ENCODE measurements at places on chromosomes 12 and 14. TPM values are rescaled to one million over a fixed set of nuclear protein-coding genes. Genes with fewer than 3 reads are reported as not detected.

NUAK1 gene
- polyA plus RNA-seq = not detected

FGF6 gene
- polyA plus RNA-seq = not detected

- DNase-seq = no peak
Observed at GRCh38 chr14:101687756-101688546, 73.6 kb upstream of the PPP2R5C start.

DNA sequence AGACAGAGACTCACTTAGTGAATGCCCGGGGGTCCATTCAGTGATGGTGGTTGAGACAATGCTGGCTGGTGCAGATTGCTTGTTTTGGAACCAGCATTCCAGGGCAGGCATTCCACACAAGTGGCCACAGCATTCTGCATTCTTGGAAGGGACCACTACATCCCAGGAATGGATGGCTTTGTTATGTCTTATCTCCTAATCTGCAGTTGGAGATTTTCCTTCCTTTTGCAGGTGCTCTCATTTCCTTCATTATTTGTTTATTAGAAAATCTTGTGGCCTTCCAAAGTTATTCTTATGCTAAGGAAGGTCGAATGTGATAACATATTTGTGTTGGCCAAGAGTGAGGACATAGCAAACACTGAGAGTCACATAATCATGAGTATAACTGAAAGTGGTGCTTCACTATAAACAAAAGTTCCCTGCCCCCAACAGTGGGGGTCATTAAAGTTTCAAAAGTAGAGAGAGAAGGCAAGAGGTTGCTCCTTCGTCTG, 66.0 kb downstream of the BMP4 start:
- DNase-seq = no peak

DNA sequence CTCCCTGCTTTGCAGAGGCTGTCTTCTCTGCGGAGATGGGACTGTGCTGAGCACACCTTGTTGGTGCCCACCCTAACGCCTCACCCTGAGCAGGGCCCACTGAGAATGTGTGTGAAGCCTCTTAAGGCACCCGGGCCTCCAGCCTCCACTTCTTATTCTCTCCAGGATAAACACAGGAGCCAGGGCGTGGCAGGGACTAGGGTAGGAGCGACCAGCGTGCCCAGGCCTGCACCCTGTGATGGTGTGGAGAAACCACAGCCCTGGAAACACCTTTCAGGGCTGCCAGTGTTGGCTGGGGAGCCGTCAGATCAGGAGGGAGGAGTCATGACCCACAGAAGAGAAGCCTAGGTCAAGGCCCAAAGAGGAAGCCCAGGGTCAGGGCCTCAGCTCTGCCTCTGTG, 41.3 kb downstream of the VDR start:
- DNase-seq = no peak

DNA sequence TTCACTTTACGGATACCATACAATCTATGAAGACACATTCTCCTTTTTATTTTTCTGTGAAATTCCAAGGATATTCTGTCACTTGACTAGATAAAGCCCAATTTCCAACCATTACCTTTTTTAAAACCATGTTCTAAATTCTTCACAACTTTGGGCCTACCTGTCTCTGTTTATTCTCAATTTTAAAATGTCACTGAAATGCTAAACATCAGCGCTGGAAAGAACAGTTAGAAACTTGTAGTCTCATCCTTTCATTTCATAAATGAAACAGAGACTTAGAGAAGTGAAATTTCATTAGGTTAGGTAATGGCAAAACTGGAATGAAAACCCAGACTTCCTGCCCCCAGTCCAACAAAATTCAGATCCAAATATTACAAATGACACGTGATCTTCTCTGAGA, 396.2 kb downstream of the CCDC91 start:
- DNase-seq = no peak

- DNase-seq = no peak
Observed at GRCh38 chr12:131092901-131093603, 139.3 kb downstream of the ADGRD1 start.

DNA sequence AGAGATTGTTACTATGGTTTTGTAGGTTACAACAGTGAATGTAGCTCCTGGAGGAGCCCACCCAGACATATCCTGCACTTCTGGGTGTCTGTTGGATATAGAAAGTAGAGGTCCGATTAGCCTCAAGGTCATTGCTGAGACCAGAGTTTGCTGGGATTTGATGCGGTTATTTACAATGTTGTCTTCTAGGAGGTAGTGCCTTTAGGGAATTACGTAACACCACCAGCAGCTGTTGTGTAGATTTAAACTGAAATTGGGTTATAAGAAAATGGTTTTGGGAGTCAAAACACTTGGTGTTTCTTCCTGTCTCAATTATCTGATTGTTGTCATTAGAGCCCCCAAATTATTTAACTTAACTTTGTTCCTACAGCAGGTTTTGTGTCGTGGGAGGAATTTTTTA, 225.3 kb upstream of the PELI2 start:
- DNase-seq = no peak
